ENCODE measurements at places on chromosomes 16 and 17.

DNA sequence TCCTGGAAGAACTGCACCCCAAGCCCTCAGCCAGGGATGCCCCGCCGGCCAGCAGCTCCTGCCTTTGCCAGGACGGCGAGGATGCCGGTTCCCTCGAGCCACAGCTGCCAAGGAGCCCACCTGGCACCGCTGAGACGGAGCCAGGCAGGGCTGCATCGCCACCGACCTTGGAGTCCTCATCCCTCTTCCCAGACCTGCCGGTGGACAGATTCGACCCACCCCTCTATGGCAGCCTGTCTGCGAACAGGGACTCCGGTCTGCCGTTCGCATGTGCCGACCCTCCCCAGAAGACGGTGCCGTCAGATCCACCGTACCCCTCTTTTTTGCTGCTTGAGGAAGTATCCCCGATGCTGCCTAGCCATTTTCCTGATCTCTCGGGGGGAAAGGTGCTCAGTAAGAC is 21.4 kb upstream of the ZFPM1 start:
- no peak for DNase-seq

GRCh38 chr16:19639986-19640421 is 78.0 kb downstream of the KNOP1 start:
- DNase-seq = no peak

GRCh38 chr16:14331020-14331419 is 259.9 kb downstream of the MRTFB start:
- no peak for DNase-seq

DNA sequence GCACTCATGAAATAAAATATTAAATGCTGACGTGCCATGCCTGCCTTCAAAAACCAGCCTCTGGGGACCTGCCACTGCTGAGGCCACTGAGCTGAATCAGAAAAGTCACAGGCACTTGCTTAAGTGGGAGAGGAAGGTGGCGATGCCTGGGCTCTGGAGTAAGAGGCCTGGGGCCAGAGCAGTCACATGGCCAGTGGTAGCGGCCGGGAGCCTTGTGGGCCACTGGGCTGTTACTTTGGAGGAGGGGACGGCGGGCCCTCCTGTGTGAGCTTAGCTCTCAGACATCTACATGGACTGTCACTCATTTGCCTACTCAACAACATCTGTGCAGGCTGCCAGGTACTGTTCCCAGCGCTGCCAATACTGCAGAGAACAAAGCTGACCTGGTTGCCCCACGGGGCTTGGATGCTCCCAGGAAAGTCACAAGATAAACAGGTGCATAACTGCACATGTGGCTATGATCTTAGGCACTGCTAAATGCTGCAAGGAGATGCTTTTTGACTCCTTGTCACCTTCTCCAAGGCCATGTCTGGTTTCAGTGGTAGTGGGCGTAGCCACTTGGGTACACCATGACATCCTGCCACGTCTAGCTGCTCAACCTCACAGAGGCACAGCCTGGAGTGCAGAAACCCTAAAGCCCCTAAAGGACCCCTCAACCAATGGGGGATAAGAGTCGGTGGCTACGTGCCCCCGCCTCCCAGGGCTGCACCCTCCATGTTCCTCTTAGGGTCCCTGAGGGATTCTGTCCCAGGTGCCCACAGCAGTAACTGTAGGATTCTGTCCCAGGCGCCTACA is 11.6 kb downstream of the COTL1 start:
- no peak for DNase-seq

- DNase-seq = no peak
These were observed 33.2 kb upstream of the STH start for GRCh38 chr17:45965812-45966211.

- DNase-seq = no peak
These were observed 634.8 kb downstream of the KCNJ2 start for GRCh38 chr17:70804161-70804560.

DNA sequence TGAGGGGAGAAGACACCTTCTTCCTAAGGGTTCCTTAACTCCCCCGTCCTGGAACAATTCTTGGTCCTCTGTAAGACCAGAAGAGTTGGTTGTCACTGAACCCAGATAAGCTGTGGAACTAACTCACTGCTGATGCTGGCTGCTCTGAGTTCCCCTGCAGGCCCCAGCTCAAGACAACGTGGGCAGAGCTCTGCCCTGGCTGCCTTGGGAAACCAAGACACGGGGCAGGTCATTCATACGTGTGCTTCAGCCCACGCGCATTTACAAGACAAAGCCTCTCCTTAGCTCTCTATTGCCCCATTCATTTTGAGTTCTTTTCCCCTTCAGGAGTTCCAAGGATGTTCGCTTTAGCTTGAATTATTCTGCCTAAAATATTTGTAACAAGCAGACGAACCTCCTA is 3.4 kb upstream of the NAT9 start:
- DNase-seq = no peak

DNA sequence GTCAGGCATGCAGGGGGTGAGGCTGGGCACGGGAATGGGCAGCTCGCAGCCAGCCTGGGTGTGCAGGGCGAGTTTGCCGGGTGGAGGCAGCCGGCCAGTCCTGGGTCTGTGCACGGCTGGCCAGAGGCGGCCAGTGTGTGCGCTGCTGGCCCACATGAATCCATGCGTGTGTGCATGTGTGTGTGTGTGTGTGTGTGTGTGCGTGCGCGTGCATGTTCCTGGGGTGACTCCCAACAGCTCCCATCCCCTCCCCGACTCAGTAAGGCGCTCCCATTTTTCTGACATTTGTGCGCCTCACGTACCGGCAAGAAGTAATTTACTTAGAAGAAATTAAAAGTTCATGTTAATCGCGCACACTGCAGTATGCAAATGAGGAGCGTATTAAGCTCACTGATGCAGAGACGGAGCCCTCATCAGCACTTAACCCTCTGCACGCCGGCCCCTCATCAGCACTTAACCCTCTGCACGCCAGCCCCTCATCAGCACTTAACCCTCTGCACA is 55.4 kb upstream of the ACSF3 start:
- DNase-seq = no peak

GRCh38 chr16:65318138-65318537 is 196.3 kb upstream of the CDH11 start:
- no peak for DNase-seq

- no peak for DNase-seq
These were observed 207.0 kb downstream of the STX8 start for GRCh38 chr17:9368631-9369030.

- no peak for DNase-seq
These were observed 1.2 kb upstream of the FOXF1 start for GRCh38 chr16:86508947-86509758.

GRCh38 chr17:488993-489757 is 136.6 kb upstream of the RPH3AL start:
- DNase-seq = no peak

DNA sequence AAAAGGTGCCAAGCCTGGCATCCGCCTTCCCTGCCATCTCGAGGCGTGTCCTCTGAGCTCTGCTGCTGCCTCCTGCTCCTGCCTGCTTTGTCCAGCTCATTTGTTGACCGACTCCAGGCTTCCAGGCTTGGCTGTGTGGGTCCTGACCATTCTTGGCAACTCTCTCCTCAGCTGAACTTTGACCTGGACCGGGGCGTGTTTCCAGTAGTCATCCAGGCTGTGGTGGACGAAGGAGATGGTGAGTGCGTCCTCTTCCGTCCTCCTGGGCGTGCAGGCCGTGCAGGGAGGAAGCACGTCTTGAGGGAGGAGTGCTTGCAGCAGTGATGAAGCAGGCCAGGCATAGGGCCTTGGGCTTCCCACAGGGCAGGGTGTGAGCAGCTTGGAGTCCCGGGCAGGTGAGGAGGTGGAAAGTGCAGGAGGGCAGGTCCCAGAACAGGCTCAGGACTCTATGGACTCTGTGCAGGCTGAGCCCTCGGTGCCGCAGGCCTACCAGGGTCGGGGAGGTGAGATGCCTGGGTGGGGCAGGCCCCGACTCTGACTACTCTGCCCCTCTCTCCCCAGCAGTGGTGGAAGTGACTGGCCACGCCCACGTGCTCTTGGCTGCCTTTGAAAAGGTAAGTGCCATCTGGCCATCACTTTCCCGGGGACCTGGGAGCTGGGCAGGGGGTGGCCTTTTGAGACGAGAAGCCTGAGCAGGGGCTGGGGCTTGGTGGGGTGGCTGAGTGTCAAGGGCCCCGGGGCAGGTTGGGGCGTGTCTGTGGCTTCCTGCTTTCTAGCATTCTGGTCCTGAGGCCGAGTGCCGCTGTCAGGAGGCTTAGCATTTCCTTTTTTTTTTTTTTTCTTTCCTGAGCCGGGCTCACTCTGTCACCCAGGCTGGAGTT is 28.6 kb upstream of the NUDT16L1 start:
- DNase-seq = no peak

- DNase-seq = no peak
These were observed 47.4 kb downstream of the KATNIP start for GRCh38 chr16:27597361-27597760.

DNA sequence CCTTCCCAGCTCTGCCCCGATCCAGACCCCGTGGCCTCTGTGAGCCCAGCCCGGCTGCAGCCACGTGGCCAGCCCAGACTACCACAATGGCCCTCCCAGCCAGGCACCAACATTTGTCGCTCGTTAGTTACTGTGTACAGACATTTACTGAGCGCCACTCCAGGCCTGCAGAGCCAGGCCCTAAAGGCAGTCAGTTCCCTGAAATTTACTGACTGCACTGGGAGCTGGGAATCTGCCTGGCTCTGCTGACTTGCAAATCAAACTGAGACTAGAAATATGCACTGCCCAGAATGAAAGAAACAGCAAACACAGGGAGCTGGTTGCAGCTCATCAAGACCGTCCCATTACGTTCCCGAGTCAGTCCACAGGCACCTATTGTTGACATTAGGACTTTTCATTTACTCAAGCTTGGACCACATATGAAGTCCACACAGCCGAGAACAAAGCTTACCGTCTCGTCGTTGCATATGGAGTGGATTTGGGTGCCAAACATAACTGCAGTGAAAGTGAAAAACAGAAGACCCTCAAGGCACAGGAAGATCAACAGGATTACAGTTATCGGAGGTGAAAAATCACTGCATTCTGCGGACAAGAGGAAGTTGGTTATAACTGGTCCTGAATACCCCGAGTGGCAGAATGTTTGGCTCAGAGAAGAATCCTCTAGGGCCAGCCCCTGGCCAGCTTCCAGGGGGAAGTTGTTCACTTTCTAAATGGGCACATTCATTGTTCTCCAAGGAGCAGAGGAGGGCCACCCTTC is 34.5 kb downstream of the ZDHHC7 start:
- no peak for DNase-seq

DNA sequence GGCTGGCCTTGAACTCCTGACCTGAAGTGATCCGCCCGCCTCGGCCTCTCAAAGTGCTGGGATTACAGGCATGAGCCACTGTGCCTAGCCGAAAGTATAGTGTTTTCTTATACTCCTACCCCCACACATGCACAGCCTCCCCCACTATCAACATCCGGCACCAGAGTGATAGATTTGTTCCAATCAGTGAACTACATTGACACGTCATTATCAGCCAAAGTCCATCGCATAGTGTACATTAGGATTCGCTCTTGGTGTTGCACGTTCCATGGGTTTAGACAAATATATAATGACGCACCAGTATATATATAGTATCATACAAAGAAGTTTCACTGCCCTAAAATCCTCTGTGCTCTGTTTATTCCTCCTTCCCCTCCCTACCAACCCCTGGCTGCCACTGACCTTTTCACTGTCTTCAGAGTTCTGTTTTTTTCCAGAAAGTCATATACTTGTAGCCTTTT is 11.9 kb upstream of the TM4SF5 start:
- DNase-seq = no peak

DNA sequence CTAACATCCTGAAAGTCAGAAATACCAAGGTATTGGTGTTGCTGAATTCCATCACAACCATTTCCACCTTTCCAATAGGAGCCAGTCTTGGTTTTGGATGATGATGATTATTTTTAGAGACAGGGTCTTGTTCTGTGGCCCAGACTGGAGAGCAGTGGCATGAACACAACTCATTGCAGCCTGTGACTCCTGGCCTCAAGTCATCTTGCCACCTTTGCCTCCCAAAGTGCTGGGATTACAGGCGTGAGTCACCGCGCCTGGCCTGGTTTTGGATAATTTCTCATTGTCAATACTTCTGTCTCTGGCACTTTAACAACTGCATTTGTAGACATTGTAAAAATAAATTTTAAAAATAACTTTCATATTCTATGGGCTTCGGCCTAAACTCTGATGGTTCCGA is 22.6 kb downstream of the STAT5B start:
- DNase-seq = no peak

DNA sequence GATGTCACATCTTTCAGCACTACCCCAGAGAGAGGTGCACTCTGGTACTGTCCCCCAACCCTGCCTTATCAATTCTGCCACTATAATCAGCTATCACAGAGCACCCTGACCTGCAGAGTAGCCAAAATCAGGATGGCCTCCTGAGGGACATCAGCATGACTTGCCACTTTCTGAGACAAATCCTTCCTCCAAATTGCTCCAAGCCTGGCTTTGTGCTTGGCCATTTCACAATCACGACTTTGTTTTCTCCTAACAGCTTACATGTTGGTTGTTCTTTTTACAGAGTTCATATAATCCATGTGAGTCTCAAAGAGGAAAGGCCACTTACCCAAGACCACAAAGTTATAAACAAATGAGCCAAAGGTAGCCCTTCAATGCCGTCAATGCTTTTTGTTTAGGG is 449.0 kb upstream of the CDH5 start:
- DNase-seq = no peak

- no peak for DNase-seq
These were observed 6.1 kb downstream of the MT1H start for GRCh38 chr16:56675685-56676210.

Measured in type B pancreatic cell (in vitro differentiated cells).